ENCODE measurements at places on chromosomes 16 and 17.

- no peak for DNase-seq
Measured at GRCh38 chr16:89690392-89690901, 4.0 kb downstream of the CDK10 start.

GRCh38 chr16:2970563-2970962 is 1.4 kb downstream of the PAQR4 start:
- no peak for DNase-seq

DNA sequence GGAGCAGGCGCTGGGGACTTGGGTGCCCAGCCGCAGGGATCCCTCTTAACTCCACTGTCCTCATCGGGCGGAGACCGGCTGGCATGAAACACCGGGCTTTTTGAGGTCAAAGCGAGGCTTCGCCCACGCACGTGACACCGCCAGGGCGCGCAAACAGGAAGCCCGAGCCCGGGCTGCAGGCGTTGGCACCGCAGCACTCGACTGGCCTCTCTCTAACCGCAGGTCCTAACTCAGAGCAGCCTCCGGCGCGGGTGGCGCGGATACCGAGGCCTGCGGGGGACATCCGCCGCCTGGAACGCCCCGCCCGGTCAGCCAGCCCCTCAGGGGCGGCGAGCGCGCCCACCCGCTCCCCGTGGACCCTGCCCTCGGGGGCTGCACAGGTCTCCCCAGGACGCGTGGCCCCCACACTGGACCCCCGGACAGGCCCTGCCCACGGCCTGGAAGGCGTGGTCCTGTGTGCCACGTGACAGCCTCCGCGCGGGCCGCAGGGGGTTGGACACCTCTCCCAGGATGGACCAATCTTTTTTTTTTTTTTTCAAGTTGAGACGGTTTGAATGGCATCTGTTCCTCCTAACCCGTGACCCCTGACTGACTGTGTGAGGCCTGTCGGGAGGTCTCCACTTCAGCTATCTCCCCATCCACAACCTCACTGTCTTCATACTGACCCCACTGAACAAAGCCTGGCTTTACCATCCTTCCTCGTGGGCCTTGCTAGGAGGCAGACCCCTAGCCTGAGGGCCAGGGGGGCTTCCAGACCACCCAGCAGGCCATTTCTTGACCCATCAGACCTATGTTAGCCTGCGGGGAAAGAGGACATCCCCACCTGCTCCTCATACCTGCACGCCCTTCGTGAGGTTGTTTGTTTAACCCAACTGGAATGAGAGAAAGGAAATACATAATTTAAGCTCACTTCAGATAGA is 8.4 kb upstream of the SLC47A2 start:
- DNase-seq: no peak

DNA sequence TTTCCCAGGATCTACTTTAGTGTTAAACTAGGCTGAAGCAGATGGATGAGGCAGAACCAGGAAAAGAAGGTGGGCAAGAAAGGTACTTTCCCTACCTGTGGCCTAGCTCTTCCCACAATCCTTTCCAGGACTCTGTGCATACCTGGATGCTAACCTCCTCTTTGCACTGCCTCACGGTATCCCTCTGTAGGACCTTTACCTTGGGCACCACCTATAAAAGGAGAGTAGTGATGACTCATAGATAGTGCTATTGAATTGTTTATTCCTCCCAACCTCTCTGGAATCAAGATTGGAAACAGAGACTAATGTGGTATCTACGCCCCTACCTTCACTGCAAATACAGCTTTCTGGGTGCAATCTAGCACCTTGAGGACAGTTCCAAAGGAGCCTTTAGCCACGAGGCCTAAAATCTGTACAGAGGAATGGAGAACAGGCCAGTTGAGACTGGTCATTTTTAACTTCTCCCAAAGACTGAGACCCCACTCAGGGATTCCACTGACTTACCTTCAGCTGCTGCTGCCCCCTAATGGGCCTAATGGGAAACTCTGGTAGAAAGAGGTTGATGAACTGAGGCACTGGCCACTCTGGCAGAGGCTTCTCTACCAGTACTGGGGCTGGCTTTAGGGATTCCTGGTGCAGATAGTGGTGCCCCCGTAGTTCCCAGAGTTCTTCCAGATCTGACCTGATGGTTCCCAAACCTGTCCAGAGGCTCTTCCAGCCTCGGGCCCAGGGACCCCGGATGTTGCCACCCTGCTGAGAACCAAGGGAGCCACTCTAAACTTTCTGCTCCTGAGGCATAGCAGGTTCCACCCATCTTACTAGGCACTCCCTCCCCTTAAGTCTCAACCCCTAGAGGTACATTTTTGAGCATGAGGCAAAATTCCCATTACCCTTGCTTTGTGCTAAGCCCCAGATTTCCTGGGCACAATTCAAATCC is 781 bp downstream of the RSKR start:
- peak; percentile 38 for DNase-seq

GRCh38 chr17:2082003-2082781 is 27.3 kb downstream of the HIC1 start:
- no peak for DNase-seq

- DNase-seq: no peak
Measured at GRCh38 chr16:88971371-88972097, 5.5 kb downstream of the CBFA2T3 start.

DNA sequence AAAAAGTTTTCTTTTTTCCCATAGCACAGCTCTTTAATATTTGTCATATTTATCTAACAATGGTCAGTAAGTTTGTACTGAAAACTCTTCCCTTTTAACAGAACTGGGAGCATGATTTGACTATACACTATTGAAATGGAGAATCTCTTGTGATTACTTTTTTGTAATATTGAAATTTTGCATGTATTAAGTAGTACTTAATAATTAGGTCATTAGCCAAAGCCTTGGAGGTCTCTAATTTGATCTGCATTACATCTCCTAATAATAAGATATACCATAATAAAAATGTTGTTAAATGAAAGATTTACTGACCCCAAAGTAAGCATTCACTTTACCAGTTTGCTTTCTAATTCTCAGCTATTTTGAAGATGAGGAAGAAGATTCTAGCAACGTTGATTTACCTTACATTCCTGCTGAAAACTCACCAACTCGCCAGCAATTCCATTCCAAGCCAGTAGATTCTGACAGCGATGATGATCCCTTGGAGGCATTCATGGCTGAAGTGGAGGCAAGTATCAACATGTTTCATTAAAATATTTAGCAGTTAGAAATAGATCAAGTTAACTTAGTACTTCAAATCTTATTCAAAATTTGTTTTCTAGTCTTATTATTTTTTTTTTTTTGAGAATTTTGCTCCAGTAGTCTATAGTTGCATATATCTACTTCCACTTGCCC is 18.2 kb downstream of the DDX42 start:
- no peak for DNase-seq

DNA sequence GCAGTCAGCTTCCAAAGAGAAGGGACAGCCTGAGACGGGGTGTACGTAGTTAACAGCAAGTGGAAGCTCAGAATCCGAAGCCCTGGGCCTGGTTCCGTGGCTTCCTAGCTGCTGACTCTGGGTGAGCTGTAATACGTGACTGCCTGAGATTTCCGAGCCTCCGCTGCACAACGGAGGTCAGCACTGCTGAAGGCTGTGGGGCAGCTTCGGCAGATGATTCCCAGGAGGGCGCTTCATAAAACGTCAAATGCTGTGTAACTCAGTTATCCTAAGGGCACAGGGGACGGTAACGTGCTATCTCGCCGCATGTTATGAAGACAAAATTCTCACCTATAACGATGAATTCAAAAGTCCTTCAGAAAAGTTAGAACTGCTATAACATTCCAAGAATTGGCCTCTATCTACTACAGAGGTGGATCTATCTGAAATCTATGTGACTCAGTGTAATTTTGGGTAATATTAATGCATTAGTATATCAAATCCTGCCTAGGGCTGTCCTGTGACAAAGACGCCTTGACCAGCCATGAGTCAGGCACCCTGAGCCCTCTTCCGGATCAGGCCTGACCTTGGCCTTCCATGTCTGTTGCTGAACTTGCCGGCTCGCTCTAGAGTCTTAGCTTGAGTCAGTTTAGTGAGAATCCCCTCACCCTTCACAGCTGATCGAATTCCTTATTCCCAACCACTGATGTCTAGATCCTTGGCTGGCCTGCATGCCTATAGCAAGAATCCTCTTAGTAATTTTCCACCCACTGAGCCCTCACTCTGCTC is 43.5 kb downstream of the MARF1 start:
- DNase-seq: no peak

DNA sequence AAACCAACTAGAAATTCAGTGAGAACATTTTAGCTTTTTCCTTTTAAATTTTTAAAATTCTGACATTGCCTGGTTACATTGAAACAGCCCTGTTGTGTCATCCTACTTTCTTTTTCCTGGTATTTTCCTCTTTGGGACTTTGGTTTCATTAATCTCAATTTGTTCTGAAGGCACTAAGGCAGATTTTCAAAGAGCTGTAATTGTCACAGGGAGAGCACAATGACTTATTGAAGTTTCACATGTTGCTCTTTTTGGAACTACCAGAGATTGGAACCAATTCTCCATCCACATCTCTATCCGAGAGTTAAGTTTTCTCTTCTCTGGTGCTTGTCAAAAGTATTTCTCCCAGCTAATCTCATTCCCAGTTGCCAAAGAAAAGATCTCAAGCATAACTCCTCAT is 144.7 kb upstream of the TBX2 start:
- no peak for DNase-seq

GRCh38 chr16:20611975-20612481 is 35.9 kb upstream of the ACSM2B start:
- DNase-seq: no peak

DNA sequence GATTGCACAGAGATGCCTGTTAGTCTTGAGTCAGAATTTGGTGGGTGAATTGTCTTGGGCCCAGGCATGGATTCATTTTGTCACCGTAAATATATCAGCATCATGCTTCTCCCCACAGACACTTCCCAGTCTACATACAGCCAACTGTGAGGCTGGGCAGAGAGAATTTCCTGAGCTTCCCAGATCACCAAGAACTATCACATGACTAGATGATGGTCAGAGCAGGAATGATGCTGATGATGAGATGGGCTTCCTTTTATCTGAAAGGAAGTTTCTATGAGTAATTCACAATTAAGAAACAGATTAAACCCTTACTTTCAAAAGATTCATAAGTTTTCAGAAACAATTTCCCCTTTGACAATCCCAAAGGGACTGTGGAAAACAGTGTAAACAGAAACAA is 323 bp upstream of the KRTAP9-9 start:
- no peak for DNase-seq

DNA sequence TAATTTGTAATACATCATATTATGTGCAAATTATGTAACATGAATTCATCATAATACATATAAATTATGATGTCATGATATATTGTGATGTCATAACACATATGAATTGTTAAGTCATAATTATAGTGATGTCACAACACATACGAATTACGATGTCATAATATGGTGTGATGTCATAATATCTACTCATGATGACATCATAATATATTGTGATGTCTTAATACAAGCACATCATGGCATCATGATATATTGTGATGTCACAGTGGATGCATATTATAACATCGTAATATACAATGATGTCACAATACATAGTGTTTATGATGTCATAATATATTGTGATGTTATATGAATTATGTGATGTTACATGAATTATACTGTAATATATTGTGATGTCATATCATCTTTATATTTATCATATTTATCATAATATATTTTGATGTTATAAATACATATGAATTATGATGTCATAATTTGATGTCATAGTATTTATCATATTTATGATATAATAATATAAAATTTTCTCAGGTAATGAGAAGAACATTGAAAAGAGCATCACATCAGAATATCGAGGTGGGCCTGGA is 1793.0 kb downstream of the TP53TG3F start:
- DNase-seq: peak; percentile 0

- DNase-seq: no peak
Measured at GRCh38 chr16:9176547-9177418, 85.3 kb downstream of the HAPSTR1 start.

DNA sequence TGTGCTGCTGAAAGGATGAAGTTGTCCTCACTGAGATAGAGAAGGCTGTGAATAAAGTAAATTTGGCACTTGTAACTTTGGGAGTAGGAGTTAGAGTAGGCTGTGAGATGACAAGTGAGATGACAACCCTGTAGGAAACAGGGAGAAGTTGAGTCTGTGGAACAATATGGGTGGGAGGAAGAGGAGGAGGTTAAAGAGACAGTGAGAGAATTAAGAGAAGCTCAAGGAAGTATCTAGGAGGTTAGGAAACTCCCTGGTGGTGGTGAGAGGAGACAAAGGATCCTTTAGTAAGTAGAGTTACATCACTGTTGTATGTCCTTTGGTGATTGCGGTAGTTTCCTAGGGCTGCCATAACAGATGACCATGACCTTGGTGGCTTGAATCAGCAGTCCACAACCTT is 10.7 kb upstream of the HSD17B2 start:
- DNase-seq: no peak

GRCh38 chr17:81245024-81245664 is 6.0 kb downstream of the NDUFAF8 start:
- no peak for DNase-seq

- DNase-seq: no peak
Measured at GRCh38 chr16:86827521-86827920, 249.2 kb downstream of the FOXL1 start.

GRCh38 chr16:67656344-67657016 is 3.6 kb downstream of the ACD start:
- no peak for DNase-seq

DNA sequence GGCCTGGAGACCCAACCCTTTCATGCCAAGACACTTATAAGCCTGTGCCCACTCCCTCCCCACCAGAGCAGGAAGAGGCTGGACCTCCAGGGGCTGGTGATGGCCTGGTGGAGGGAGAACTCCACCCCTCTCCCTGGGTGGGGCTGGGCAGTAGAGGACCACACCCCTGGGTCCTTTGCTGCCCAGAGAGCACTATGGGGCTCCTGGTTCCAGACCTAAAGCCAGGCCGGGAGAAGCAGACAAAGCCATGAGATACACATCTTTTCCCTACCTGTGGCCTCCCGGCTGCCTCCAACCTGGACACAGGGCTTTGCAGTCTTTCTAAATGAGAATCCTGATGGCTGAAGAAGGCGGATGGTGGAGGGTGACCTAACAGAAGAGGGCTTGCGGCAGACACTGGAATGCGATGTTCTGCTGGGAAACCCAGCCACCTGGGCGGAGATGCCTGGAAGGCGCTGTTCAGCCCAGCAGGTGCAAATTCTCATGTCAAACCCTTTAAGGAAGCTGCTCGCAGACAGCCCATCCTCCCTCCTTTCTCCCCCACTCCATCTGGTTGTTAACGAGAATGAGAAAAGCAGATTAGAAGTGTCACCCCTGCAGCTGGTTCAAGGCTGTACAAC is 43.9 kb upstream of the KIFC3 start:
- DNase-seq: no peak

DNA sequence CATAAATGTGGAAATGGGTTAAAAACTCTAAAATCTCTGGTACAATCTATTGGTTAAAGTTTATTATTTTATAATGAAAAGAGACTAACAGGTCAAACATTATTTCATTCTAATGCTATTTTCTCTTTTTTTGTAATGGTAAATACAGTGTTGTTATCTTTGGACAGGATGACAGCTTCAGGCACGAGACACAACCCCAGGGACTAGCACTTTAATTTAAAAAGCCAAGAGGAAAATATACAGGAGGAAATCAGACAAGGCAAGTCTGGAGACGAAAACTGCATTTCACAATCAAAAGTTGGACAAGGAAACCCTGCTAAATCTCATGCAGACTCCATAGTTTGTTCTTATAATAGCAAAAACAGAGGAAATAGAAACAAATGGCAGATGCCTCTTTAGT is 589.1 kb upstream of the CDH8 start:
- no peak for DNase-seq

GRCh38 chr17:37344519-37344918 is 31.3 kb upstream of the C17orf78 start:
- no peak for DNase-seq
